ENCODE measurements at places on chromosomes 2 and 18. TPM values are rescaled to one million over a fixed set of nuclear protein-coding genes. Genes with fewer than 3 reads are reported as not detected.

- DNase-seq = no peak
Measured at GRCh38 chr2:73187549-73187948, 14.8 kb upstream of the NOTO start.

GRCh38 chr2:203893401-203893800 lies 25.8 kb downstream of the CTLA4 start:
- DNase-seq = no peak

GRCh38 chr2:85800586-85800985 lies 46.8 kb downstream of the ATOH8 start:
- no peak for DNase-seq

Gene WDR75
- total RNA-seq = 34.5 TPM

- no peak for DNase-seq
Measured at GRCh38 chr2:84231478-84231877, 227.6 kb downstream of the SUCLG1 start.
